ENCODE measurements at places on chromosomes 2 and 18.

DNA sequence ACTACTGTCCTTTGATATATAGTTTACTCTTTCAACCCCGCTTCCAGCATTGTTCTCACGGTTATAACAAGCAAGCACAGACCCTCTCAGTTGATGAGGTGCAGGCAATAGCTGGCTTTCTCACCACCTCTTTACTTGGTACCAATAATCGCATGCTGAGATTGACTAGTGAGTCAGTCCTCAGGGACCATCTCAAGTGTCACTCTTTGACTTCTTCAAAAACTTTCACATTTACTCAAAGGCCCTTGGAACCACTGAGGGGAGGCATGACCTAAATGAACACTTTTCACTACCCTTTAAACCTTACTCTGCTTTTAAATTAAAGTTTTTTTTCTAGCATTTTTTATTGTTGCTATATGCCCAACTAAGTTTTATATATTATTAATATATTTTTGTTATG lies 101.8 kb downstream of the DAW1 start:
- DNase-seq = no peak

GRCh38 chr2:32453242-32454062 lies 96.6 kb downstream of the BIRC6 start:
- no peak for DNase-seq

- DNase-seq = no peak
Measured at GRCh38 chr2:25268139-25268538, 73.6 kb downstream of the DNMT3A start.

DNA sequence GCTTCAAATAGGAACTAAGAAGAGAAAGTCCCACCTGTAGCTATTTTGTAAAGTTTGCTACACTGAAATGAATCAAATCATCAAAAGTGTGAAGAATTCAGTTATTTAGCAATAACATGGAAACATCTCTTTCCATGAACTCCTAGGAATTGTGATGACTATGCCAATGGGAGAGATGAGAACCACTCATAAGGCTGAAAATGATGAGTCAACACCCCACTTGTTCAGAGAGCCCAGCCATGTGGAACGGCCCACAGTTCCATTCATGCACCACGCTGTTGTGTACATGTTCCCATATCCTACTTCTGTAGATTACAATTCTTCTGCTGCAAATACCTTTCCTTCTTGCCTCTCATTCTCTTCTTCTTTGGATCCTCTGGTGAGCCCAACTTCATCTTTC lies 645.5 kb upstream of the ID2 start:
- no peak for DNase-seq

- peak; percentile 89 for DNase-seq
Measured at GRCh38 chr18:57002627-57003026, 144.3 kb upstream of the BOD1L2 start.
